Upper lobe of right lung (tissue), 1 donor: ENCODE measurements at places on chromosomes 5 and 9.
A peak's percentile ranks its signal among the peaks of the same experiment; 100 is the strongest.

DNA sequence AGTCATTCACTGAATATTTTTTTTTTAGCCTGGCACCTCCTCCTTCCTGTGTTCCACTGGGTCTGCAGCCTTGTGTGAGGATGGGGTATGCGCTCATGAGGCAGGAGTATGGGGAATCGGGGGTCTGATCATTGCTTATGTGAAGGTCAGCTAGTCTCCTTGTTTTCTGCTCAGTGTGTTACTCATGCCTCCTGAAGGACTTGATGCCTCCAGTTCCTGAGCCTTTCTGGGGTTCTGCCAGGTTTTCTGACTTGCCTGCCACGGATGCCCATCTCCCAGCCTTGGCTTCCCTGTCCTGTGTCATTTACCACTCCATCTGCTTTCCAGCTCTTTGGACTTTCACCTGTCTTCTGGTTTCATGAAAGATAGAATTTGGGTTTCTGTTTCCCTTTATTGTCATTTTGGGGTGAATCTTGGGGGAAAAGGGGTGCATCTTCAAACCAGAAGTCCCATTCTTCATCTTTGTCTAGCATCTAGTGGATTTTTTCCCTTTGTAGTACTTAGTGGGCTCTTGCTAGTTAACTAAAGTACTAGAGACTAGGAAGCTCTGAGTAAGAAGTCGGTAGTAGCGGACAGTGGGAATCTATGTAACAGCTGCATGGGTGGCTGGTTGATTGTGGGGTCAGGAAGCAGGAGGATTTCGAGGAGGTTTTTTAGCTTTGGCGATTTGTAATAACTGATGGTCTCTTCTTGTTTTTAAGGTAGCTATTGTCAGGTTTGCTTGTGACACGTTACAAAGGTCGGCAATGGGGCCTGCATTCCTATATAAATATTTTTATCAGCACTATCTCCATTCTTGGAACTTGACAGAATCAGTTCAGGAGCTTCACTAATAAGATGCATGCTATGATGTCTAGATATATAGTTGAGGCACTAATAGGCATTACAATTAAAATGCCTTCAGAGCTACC, 8.2 kb downstream of the OTULIN start:
- DNase-seq: no peak

GRCh38 chr9:114690308-114690707, 8.3 kb upstream of the TEX48 start:
- no peak for DNase-seq

- DNase-seq: peak; percentile 42
Observed at GRCh38 chr5:135236908-135237747, 161.9 kb downstream of the MACROH2A1 start.

- no peak for DNase-seq
Observed at GRCh38 chr5:170747357-170747756, 36.2 kb upstream of the GABRP start.

DNA sequence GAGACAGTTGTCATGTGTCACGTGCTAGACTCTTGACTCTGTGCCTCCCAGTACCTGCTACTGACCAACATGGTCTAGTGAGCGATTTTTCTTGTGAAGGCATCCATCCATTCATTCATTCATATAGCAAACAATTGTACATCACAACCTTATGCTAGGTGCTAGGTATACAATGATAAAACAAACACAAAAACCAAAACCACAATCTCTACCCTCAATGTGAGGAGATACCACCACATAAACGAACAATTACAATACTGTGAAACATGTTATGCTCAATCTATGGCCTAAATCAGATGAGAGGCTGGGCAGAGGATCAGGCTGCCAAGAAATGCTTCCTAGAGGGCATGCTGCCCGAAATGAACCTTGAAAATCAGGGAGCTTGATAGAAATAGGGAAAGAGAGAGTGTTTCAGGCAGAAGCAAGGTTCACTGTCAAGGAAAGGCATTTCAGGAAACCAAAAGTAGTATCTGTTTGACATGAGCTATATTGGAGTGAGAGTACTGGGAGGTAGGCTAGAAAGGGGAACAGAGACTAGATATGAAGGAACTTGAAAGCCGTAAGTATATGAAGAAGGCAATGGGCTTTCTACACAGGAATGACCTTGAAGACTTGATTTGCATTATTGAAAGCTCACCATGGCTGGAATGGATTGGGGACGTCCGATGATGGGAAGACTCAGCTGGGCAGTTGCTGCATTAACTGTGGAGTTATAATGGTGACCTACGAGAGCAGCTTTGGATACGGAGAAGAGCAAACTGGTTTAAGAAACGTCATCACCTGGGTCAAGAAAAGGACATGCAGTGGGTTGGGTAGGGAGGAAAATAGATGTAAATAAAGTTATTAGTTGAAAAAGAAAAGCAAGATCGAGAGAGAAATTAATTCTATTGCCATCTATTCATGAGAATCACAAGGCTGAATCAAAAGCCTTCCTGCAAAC, 90.1 kb downstream of the THBS4 start:
- no peak for DNase-seq

GRCh38 chr5:169686137-169686536, 49.1 kb downstream of the DOCK2 start:
- no peak for DNase-seq

DNA sequence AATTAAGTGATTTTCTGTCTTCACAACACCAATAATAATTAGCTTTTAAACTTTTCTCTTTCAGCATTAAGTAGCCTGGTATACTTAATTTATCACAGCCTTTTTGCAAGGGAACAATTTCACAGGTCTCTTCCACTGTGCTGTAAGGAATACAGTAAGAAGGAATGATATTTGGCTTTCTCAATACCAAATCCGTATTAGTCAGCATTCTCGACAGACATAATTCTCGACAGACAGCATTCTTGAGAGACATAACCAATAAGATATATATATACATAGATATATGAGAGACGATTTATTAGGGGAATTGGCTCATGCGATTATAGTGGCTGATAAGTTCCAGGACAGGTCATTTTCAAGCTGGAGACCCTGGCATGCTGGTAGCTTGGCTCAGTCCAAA, 18.0 kb downstream of the PRKAA1 start:
- no peak for DNase-seq
